Activated CD8-positive, alpha-beta memory T cell treated with anti-CD3 and anti-CD28 coated beads for 1 hour (primary cell): ENCODE measurements at places on chromosomes 6 and 20.

DNA sequence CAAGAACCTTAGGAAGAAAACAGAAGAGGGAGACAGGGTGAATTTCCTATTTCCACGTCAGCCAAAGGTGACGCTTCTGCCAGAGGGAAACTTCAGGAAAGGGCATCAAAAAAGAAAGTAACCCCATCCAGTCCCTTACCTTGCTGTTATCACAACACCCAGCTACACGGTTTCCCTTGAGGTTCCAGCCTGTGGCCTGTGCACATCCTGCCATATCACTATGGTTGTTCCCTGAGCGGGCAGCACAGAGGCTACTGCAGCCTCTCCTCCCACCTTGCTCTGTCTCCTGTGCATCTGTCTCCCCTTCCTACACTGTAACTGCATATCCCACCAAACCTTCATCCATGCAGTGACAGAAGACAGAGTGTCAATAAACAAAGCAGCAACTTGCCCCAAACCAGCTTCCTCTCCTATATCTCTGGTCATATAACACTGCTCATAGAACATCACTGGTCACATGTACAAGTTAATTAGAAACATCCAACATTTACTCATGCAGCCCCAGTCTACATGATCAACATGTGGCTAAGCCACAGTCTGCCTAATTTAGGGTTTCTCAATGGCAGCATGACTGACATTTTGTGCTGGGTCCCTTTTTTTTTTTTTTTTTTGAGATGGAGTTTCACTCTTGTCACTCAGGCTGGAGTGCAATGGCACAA, 54.7 kb downstream of the GFOD1 start:
- DNase-seq = no peak

- DNase-seq = no peak
Measured at GRCh38 chr6:146595972-146596731, 2.6 kb upstream of the ADGB start.

- DNase-seq = no peak
Measured at GRCh38 chr6:37866590-37867507, 47.3 kb downstream of the ZFAND3 start.

GRCh38 chr20:43916073-43916880, 1.6 kb downstream of the TOX2 start:
- DNase-seq = no peak

- DNase-seq = no peak
Measured at GRCh38 chr20:42063141-42063540, 445.0 kb upstream of the CHD6 start.

GRCh38 chr20:51563486-51564332, 21.2 kb upstream of the NFATC2 start:
- DNase-seq = no peak

GRCh38 chr6:76708641-76709331, 636.3 kb upstream of the IMPG1 start:
- DNase-seq = no peak

- no peak for DNase-seq
Measured at GRCh38 chr6:49087369-49087768, 375.7 kb downstream of the MMUT start.

GRCh38 chr6:113370508-113371502, 486.3 kb upstream of the MARCKS start:
- DNase-seq = no peak

DNA sequence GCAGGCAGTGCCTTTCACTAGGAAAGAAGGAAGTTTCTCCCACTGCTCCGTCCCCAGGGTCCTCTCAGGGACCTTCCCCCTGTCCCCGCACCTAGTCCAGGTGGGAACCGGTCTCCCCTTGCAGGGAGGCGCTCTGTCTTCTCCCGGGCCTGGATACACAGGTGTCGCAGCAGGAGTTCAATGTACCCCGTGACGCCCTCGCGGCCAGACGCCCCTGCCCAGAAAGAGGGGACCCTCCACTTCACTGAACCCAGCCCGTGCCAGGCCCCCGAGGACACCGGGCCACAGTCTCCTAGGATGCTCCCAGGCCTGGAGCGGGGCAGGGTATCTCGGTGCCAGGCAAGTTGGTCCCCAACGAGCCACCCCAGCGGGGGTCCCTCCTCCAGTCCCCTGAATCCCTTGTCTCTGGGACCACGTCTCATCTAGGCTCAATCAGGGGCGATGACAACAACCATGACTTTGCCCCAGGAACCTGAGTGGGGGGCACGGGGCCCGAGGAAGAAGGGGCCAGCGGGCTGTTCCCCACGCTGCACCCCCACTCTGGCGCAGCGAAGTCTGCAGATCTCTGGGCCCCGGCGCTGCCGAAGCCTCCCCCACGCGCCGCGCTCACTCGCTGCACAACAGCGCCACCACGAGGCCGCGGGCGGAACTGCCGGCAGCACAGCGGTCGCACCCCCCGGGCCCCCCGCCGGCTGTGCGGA, 103.0 kb downstream of the EDN3 start:
- peak; percentile 71 for DNase-seq
